Cerebellar cortex (tissue), 1 donor: ENCODE measurements at places on chromosomes 2 and 18.

GRCh38 chr2:164808776-164809175, 32.8 kb downstream of the COBLL1 start:
- DNase-seq, result no peak

DNA sequence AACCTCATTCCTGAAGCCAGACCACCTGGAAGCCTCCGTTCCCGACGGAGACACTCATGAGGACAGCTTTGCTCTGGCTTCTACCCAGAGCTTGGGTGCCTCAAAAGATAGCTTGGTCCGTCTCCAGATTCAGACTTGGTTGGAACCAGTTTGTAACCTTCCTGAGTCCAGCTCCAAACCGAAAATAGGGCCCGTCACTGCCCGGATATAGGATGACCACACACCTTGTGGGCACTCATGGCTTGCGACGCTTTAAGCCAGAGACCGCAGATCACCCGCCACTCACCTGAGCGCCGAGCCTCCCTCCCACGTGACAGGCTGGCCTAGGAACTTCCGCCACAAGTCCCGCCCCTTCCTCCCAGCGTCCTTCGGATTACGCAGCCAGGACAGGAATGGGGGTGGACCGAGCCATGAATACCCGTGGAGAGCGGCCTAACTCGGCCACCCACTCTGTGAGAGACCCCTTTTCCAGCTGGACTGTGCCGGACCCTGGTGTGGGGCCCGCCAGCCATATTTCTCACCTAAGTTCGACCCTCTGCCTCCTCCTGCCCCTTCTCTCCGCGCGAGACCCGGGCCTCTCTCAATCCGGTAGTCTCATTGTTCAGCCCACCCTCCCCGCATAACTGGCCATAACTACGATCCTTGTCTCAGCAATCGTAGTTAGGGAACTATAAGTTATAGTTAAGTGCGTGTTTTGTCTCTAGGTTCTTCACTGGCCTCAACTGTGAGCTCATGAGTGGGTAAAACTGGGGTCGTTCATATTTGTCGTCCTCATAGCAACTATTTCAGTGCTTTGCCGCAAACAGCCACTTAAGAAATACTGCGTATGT, at the start of gene MPV17:
TSS of gene MPV17 (minus strand) at position 332 of the 830 bp plus-strand sequence. CDS start 580 bp downstream, outside the sequence.
- peak; percentile 97 for DNase-seq

DNA sequence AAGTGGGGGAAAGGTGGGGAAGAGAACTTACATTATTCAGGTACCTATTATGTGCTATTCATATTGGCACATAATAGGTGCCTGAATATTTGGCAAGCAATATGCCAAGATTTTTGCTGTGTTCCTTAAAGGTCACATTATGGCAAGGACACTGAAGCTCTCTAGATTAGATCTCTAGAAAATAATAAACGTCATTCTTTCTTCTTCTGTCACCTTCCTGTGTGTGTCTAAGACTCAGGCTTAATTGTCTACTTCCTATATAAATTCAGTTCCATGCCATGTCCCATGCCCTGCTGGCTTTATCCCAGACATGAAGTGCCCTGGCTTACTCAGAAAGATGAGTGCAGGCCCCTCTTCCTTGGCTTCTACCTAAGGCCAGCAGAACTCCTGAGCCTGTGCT, 191.1 kb upstream of the CTAGE1 start:
- DNase-seq, result no peak

- DNase-seq, result no peak
Observed at GRCh38 chr18:49524349-49524748, 37.3 kb upstream of the C18orf32 start.

DNA sequence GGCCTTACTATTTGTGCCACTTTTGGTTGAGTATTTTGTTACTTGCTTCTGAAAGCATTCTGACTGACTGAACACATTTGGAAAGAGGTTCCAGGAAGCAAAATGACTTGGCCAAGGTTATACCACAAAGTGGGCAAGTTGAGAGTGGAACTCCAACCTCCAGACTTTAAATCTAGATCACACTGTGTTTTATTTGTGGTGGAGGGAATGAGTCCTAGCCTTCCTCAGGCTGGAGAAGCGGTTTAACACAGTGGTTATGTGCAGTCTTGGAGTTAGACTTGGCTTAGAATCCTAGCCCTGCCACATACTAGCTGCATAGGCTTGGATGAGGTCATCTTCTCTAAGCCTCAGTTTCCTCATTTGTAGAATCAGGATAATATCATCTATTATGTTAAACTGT, 33.4 kb downstream of the PLEKHM3 start:
- DNase-seq, result no peak

- DNase-seq, result peak; percentile 11
Observed at GRCh38 chr18:26893996-26894395, 28.5 kb upstream of the AQP4 start.

DNA sequence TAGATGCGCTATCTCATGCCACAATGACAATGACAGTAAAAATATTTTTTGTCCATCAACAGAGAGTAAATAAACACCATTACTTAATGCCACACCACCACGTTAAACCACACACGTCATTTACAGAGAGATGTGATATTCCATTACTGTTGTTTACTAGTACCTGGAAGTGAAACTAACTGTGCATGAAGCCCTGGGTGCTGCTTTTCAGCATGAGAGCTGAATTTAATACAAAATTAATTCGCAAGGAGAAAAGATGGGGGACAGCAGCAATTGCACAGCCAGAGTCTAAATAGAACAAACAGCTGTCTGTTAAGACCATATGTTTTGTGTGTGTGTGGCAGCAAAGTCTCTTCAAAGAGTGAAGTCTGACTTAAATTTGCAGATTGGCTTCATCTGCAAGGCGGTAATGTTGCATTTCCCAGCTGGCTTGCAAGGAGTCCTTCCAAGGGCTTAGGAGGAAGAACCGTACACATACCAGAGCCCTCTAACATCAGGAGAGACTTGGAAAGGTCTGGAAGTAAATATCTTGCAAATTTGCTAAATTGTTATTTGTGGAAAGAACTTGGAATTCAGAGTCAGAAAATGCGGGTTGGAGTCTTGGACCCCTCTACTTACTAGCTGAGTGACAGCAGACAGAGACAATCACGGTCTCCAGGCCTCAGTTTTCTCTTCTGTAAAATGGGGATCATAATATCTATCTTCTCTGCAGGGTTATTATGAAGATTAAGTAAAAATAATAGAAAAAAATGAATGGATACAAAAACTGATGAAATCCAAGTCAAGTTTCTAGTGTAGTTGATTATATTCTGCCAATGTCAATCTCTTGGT, 127.6 kb downstream of the ALPK2 start:
- no peak for DNase-seq

GRCh38 chr2:70553334-70553583, 367 bp downstream of the TGFA start:
- DNase-seq, result no peak
